ENCODE measurements at places on chromosomes 16 and 17.

GRCh38 chr17:14301279-14302090 is 604 bp downstream of the HS3ST3B1 start:
- DNase-seq = no peak

DNA sequence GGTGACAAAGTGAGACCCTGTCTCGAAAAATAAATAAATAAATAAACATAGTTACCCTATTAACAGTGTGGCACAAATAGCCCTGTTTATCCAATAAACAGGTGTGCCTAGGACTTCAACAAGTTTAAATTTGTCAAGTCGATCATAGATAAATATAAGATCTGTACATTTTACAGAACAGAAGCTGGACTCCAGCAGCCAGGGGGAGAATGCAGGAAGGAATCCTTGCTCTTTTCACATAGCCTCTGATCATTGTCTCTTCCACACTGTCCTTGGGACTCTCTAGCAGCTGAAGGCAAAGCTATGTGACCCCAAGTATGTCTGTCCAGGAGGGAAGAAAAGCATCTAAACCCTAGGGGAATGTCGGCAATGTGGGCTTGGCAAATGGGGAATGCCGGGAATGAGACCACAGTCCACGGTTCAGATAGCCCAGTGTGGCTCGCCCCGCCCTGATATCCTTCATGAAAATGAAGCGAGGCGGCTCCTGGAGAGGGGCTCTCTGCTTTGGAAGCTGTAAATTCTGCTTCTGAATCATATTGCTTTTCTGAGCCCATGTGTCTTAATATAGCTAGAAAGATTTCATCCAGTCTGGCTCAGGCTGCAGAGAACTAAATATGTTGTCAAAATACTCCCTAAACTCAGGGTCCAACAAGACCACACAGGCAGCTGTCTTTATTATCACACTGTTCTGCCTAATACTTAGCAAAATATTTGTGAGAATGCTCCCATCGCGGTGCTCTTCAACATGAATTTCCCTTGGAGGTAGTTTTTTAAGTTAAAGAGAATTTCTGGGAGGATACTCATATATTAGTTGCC is 24.9 kb upstream of the GRB2 start:
- DNase-seq = no peak

- no peak for DNase-seq
Measured at GRCh38 chr17:21019976-21020586, 22.7 kb downstream of the USP22 start.

DNA sequence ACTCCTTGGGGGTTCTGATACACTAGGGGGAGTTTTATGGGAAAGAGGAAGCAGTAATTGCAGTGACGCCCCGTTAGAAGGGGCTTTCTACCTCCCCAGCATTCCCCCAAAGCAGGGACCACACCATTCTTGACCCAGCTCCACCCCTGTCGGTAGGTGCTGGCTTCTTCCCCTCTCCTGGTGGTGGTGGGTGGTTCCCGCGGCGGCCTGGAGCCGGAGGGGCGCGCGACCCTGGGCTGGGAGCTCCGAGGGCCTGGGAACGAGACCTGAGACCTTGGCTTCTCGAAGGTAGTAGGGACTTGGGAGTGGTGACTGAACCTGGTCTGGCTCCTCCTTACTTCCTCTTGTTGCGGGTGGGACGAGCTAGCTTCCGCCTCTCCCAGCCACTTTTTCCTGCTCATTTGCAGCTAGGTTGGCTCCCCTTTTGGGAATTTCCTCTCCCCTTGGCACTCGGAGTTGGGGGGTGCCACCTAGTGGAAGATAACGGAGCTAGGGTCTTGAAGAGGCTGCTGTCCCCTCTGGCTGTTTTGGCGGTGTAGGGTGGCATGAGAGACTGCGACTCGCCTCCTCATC is 438 bp downstream of the GRN start:
- DNase-seq = no peak

DNA sequence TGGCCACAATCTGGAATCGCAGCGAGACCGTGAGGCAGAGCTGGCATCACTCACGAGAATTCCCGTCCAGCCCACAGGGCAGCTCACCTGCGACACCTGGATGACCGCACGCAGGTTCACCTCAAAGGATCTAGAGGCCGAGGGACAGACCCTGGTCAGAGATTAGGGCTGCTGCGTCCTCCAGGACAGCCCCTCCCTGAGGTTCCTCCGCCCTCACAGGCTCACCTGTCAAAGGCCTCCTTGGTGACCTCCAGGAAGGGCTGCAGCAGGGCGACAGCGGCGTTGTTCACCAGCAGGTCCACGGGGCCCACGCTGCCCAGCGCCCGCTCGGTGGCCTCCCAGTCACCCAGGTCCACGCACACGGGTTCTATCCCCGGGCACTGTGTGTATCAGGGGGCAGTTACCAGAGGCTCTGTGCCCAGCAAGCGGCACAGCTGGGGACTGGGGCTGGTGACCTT is 834 bp downstream of the DCXR start:
- DNase-seq = no peak

GRCh38 chr17:37490638-37491614 is 1.2 kb downstream of the DUSP14 start:
- DNase-seq = no peak

Measured in stimulated activated CD8-positive, alpha-beta memory T cell treated with anti-CD3 and anti-CD28 coated beads, Interleukin-15, amount 100 ng/mL, for 48 hours (primary cell).